ENCODE measurements at places on chromosomes 1 and 21.

DNA sequence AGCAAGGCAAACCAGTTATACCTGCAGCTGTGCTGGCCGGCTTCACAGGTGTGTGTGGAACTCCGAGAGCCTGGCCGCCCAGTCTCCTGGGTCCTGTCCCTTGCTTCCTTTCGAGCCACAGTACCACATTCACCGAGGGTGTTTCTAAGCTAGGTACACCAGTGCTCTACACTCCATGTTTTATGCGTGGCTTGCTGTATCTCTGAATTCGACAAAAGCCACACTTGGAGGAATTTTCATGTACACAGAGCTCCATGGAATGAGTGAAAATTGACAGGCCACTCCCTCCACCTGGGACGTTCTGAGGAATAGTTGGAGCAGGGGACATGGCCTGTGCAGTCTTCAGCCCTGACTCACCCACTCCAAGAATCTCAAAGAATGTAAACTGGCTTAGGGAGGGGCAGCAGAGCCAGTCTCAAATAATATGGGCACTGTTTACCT is 14.0 kb downstream of the ETS2 start:
- DNase-seq: no peak

DNA sequence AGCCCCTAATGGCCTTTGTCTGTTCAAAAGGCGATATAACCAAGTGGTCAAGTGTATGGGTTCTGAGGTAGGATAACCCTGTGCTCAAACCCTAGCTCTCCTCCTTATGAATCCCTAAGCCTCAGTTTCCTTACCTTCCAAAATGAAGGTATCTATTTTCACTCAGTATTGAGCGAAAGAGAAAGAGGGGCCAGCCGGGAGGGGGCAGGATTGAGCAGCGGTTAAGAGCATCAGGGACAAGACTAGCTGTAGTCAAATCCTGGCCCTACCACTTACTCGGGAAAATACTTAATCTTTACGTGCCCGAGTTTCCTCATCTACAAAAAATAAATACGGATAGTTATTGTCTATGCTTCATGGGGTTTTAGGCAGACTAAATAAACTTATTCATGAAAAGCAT is 25.7 kb downstream of the LY9 start:
- no peak for DNase-seq

DNA sequence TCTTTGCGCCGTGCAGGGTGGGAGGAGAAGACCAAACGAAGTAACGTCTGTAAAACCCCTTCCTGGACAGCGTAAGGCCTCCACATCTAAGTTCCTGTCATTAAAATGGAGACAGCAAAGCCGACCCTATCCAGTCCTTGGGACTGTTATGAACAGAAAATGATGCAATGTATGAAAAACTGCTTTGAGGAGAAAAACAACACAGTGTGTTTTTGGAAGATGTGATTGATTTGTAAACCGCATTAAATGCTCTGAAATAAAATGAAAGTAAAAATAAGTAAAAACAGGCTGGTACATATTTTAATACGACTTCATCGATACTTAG is 827 bp upstream of the URB1 start:
- no peak for DNase-seq

GRCh38 chr1:79193211-79194079 is 186.9 kb upstream of the ADGRL4 start:
- no peak for DNase-seq

GRCh38 chr1:100720101-100720500 is 559 bp downstream of the VCAM1 start:
- no peak for DNase-seq

DNA sequence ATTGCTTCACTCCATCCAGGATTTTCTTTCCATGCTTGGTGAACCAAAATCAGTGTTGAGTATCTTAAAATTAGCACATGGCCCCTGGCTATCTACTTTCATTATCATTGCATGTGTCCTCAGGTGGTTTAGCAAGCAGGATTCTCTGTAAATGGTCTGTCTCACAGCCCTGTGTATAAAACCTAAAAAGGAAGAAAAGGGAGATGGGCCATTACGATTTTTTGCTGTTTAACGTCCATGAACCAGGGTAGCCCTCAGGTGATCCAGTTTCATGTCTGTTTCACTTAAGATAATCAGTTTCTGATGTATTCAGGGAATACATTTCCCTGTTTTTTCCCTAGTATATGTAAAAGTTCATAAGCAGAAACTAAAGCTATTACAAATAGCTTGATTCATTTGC is 238.2 kb downstream of the NFIA start:
- DNase-seq: no peak

DNA sequence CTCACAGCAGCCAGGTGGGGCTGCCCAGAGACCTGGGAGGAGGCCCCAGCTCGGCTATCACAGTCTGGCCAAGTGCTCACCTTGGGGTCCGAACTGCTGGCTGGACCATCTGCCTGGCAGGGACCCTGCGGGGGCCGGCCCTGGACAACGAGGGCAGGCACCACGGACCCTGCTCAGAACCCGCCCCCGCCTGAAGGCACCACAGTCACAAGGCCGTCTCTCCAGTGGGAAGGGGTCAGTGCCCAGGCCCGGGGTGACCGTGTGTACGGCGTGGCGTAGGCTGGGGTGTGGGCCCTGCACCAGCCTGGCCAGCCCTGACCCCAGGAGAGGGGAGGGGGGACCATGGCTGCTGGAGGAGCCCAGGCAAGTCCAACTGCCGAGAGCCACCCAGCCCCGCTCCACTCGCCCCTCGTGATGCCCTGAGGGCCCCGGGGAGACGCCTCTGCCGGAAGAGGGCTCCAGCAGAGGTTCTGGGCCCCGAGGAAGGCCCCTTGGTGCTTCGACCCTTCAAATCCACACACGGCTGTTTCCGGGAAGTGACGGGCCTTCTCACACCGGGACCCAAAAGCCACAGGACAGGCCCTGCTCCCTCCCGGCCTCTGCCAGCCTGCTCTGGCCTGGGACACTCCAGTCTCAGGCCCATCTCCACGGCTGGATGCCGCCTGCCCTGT is 11.2 kb upstream of the RNF223 start:
- no peak for DNase-seq

- DNase-seq: no peak
Measured at GRCh38 chr1:100461222-100461621, 76.7 kb upstream of the GPR88 start.
